ENCODE measurements at places on chromosomes 6 and 20.

DNA sequence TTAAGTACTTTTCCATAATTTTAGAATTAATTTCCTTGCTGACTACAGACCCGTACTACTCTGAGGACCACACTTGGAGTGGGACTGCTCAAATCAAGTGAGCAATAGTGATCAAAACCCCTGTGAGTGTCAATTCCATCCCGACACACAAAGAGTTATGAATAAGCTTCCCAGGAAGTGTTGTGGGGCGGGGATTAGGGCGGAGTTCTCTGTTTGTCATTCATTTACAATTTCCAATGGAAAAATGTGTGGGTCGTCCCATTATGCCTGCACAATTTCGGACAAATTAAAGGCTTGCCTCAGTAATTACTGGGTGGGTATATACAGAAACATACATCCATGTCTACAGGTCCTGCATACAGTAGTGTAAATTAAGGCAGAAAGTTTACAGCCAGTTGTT, 84.2 kb downstream of the ISM1 start:
- DNase-seq: no peak

- DNase-seq: no peak
Observed at GRCh38 chr20:50991076-50991475, 31.8 kb downstream of the KCNG1 start.

DNA sequence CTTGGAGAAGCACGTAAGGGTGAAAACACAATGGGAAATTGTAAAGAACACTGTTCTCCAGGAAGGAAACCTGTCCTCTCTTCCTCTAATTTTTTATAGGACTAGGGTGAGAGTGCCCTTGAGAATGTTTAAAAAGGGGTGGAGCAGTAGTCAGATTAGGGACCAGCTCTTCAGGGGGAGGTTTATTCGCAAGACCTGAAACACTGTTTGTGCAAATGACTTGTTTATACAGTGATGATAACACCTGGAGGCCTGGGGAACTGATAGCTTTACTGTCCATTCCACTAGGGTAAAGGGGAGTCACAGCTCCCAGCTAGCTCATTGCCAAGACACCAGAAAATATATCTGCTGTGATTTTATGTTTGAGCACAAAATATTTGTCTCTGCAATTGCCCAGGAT, 8.1 kb upstream of the FUT9 start:
- DNase-seq: no peak

- no peak for DNase-seq
Observed at GRCh38 chr6:83313882-83314281, 117.0 kb downstream of the ME1 start.

- DNase-seq: peak; percentile 44
Observed at GRCh38 chr6:34248198-34248726, 544 bp downstream of the SMIM29 start.

DNA sequence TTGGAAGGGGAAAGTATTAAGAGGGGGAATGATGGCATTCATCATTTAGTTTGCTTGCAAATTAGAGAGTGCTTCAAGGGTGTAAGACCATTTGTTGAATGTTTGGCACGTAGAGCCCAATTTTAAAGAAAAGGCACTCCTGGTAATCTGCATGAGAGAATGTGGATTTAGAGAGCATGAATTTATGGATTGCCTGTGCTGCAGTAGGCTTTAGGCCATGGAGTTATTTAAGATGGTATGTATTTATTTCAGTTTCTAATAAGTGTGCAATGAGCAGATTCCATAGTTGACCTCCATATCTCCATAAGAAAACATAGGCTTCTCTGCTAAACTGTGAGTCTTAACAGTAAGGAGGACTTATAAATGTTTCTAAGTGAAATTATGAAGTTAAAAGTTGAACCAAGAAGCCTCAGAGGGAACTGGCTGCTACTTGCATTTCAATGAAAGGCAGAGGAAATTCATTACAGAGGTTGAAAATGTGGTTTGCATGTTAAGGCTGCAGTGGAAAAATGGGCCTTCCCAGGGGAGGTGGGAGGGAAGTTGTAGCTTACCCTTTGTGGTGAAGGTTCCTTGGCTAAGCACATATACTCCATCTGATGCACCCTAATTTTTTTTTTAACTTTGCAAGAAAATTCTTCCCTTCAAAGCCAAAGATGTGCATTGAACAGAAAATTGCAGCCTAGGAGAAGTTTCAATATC, 134.2 kb downstream of the CARMIL1 start:
- DNase-seq: no peak

DNA sequence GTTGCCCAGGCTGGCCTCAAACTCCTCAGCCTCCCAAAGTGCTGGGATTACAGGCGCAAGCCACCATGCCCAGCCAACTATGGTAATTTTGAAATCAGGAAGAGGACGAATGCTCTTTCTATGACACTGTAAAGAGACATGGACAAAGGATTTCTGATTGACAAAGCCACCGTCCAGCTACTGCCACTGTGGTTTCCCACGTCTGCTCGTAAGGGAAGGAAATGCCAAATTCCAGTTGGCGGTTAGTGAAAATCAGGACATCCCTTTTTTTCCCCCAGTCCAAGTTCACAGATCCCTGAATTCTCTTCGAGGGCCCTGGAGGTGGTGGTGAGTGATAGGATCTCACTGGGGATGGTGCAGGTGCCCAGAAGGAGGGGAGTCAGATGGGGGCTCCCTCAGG, 31.2 kb downstream of the SNAI1 start:
- DNase-seq: no peak

- no peak for DNase-seq
Observed at GRCh38 chr6:85191656-85192055, 258.2 kb upstream of the NT5E start.

DNA sequence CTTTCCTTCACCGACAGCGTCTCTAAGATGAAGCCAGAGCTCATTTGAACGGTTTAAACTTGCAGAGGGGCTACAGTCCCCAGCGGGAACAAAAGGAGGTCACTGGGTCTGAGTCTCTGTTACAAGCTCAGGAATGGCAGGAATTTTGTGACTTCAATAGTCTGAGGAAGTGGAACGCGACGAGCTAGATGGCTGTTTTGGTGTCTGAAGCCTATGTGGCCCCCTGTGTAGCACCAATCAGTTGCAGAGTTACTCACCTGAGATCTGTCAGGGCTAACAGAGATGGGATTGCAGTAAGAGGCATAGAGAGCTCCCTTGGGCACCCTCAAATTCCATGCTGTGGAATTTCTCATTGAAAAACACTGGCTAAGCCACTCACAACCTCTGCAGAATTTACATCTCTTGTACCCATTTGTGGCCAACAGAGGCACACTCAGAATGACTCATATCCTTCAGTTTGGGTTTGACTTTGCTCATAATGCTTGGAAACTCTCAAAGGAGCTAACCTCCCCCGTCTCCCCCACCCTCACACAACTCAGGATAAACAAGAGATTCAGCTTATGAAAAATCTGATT, 7.1 kb upstream of the TCP11 start:
- no peak for DNase-seq

DNA sequence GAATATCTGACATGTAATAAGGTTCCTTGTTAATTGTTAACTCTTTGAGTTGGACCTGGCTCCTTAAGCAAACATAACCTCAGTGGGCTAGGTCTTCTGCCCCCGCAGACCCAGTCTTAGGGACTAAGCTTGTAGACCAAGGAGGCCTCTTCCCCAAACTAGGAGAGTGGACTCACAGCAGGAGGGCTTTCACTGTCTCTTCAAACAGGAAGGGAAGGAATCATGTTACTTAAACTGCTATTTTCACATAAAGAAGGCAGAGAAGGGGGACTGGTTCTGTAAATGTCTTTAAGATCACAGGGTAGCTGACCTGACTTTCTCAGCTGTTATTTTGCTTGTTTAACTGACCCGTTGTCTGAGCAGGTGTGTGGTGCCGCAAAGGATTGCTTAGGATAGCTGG, 34.9 kb upstream of the PRDM1 start:
- DNase-seq: no peak

DNA sequence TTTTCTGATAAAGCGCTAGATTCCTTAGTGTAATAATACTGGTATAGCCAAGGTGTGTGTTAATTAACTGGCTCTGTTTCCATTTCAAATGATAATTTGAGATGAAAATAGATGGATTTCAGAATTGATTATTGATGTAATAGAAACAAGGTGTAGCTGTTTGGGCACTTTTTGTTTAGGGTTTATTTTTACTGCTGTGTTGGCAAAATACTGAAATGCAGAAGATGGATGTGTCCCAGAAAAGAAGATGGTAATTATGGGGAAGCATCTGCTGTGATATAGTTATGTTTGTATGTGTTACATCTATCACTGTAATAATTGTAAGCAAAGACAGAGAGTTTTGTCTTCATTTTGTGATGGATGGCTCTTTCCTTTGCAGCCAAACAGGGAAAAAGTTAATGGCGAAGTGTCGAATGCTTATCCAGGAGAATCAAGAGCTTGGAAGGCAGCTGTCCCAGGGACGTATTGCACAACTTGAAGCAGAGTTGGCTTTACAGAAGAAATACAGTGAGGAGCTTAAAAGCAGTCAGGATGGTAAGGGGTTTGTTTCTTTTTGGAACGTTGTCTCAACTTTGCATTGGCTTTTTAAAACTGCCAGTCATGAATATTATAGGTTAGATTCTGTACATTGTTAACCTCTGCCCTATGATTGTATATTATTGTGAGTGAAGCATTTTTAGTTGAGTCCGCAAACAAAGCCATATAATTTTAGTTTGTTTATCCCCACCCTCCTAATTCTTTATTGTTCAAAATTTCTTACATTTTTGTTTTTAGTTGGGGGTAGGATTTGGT, 8.6 kb upstream of the ACAT2 start:
- DNase-seq: no peak

- no peak for DNase-seq
Observed at GRCh38 chr6:5457983-5458683, 196.8 kb downstream of the FARS2 start.

GRCh38 chr20:32539026-32539816, 45.9 kb downstream of the NOL4L start:
- DNase-seq: no peak

DNA sequence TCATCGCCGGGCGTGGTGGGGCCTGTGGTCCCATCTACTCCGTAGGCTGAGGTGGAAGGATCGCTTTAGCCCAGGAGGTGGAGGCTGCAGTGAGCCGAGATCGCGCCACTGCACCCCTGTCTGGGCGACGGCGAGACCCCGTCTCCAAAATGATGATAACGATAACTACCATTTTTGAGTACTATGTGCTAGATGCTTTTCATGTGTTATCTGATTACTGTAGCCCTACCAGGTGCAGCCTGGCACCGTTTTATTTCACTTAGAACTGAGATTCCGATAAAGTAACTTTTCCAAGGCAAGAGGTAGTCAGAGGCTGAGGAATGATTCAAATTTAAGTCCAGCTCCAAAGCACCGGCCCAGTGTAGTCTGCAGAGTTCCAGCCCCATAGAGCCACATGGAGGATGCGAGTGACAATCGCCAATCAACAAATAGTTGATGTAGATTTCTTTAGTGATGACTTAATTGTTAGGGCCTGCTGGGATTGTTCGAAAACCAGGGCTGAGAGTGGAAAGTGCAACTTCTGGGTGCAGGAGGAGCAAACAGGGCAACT, 727 bp downstream of the ERMARD start:
- DNase-seq: no peak

GRCh38 chr20:45818239-45818638, 5.8 kb downstream of the UBE2C start:
- DNase-seq: no peak

DNA sequence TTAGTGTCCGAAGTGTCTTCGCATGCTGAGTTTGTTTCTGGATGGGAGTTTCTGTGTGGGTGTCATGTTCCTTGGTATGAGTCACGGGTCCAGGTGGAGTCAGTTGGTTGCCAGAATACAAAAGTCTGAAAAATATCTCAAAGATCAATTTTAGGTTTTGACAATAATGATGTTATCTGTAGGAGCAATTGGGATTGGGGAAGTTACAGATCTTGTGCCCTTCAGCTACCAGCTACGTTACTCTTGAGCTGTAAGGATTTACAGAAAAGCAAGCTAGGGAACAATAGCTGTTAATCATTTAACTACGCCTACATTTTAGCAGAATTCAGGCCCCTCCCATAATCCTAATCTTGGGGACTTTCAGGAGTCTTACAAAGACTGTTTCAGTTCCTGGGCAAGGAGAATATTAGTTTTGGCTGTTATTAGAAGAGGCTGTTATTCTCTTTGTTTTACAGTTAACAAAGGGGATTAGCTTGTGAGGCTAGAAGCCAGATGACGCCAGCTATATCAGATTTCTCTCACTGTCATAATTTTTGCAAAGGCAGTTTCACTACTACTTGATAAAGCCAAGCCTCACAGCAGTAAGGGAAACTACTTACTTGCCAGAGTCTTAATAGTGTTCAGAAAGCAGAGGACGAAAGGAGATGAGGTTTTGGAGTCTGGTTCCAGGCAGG, 15.4 kb upstream of the SLC22A16 start:
- no peak for DNase-seq

DNA sequence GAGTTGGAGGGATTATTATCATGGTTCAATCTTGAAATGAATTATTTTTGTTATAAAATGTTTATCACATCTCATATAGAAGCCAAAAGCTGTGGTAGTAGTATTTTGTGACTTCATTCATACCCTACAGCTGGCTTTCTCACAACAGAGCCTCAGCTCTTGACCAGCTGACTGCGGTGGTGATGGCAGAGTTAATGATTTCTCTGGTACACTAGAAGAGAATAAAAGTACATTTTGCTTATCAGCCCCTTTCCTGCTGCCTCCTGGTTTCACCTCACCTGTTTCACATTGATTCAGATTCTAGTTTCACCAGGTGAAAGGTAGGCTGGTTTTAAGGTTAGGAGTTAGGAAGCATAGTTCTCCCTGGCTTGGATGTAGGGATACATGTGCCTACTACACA, 55.7 kb downstream of the AFG1L start:
- DNase-seq: no peak
